ENCODE measurements at places on chromosomes 5 and 9.

GRCh38 chr9:93897075-93897970 lies 57.8 kb downstream of the BARX1 start:
- peak; percentile 48 for DNase-seq

DNA sequence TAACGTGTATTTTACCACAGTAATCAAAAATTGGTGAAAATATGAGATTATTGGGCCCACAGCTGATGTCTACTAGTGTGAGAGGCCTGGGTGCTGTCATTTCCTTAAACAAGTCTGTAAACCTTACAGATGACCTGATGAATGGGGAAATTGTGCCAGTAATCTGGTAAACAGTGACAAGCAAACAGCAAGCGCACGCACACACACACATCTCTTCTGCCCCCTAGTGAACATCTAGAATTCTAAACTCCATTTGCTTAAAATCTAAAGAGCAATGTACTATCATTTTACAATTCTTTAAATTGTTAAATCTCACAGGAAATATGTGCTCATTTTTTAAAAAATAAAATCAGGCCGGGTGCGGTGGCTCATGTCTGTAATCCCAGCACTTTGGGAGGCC lies 7.5 kb upstream of the RAPGEF1 start:
- no peak for DNase-seq

DNA sequence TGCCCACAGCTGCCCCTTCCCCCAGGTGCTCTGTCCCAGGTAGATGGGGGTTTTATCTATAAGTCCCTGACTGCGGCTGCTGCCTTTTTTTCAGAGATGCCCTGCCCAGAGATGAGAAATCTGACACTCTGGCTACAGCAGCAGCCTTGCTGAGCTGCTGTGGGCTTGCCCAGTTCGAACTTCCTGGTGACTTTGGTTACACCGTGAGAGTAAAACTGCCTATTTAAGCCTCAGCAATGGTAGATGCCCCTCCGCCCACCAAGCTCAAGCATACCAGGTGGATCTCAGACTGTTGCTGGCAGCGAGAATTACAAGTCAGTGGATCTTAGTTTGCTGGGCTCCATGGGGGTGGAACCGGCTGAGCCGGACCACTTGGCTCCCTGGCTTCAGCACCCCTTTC lies 56.8 kb downstream of the MINAR2 start:
- no peak for DNase-seq

- no peak for DNase-seq
Measured at GRCh38 chr9:126156898-126157297, 169.7 kb upstream of the MVB12B start.

- DNase-seq = no peak
Measured at GRCh38 chr5:115626445-115626823, 598 bp upstream of the TMED7 start.

DNA sequence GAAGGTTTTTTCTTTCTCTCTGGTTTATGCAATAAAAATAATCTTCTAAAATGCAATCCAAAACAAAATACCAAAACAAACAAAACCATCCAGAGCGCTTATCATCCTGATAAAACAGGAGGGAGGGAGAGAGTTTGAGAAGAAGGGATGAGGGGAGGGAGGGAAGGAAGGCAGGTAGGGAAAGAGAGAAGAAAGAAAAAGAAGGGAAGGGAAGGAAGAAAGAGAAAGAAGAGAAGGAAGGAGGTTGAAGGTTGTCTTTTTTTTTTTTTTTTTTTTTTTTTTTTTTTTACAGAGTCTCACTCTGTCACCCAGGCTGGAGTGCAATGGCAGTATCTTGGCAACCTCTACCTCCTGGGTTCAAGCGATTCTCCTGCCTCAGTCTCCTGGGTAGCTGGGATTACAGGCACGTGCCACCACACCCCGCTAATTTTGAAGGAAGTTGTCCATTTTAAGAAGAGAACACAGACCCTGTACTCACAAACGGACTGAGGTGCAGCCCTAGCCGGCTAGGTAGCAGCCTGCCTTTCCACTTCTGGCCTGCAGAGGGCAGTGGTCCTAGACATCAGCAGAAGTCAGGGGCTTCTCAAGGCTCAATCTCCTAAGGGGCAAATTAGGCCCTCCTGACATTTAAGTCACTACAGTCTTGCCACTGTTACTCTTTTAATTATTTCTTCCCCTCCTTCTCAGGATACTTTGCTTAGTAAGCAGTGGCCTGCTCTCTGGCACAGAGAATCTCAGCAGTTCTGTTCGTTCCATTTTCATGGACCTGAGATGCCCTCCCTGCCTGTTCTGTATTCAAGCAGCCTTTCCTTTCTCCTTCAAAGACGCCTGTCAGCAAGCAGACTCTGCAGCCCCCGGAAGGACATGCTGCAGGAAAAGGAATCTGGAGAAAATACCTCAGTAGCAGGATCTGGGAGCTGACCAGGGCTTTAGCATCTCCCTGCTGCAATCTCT lies 76.4 kb downstream of the EPB41L4B start:
- DNase-seq = peak; percentile 75

DNA sequence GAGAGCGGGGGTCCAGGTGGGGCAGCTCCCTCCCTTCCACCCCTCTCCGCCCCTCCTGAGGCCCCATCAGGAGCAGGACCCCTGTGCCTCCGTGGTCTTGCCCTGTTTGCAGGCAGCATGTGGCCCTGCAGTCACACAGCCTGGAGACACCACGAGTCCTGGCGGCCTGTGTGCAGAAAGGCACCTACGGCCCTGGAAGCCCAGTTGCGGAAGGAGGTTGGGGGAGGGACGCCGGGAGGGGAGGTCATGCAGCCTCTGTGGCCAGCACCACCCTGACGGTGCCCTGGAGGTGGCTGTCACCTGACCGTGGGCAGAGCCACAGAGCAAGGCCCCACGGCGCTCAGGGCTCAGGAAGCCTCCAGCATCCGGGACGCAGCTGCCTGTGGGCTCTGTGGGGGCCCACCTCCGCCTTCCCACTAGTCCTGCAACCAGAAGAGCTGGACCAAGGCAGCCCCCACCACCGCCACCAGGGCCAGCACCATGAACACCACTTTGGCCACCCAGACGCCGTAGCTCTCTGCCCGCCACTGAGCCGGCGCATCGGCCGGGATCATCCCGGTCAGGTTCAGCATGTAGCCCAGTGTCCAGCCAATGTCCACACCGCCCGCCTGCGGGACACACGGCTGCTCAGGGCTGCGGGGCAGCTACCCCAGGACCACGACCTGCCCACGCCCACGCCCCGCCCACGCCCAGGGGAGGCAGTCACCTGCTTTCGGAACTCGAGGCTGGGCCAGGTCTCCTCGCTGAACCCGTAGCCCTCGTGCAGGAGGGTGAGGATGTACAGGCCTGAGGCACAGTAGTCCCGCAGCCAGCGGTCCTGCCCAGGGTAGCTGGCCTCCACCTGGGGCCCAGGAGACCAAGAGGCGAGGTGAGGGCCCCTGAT lies 6.4 kb downstream of the ENTPD8 start:
- no peak for DNase-seq

- DNase-seq = no peak
Measured at GRCh38 chr5:154728939-154729588, 26.1 kb upstream of the LARP1 start.

DNA sequence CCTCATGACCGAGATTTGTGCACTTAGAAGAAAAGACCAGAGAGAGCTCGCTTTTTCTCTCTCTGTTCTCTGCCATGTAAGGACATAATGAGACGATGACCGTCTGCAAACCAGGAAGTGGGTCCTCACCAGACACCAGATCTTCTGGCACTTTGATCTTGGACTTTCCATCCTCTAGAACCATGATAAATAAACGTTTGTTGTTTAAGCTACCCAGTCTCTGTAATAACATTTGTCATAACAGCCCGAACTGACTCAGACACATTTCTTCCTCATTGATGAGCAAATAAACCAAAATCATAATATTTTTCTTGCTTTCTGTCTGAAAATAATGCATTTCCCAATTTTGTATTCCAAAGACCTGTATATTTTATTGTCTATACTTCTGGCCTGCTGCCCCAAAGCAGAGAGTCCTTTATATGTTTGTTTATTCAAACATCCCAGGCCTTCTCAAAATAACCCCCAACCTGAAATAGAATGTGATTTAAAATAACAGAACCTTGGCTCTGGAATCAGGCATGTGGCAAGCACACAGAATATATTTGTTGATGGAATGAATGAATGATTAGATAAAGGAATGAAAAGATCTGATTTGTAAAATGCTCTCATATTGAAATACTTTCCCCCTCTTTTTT lies 396.5 kb downstream of the ADGRV1 start:
- DNase-seq = no peak

DNA sequence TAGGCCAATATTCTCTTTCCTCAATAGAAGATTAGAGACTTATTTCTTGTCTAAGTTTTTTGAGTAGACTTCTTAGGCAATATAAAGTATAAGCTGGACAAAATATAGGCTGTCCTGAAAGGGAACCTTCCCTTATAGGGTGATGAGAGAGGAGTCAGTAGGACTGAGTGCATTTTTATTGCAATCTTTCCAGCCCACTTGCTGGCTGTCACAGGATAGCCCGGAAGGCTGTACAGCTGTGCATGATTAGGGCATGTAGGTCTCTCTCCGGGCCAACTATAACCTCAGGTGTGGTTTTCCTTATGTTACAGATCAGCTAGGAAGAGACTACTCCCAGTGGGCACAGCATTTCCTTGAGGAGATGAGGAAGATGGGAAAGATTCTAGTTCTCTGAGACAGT lies 159.8 kb upstream of the MEF2C start:
- no peak for DNase-seq

DNA sequence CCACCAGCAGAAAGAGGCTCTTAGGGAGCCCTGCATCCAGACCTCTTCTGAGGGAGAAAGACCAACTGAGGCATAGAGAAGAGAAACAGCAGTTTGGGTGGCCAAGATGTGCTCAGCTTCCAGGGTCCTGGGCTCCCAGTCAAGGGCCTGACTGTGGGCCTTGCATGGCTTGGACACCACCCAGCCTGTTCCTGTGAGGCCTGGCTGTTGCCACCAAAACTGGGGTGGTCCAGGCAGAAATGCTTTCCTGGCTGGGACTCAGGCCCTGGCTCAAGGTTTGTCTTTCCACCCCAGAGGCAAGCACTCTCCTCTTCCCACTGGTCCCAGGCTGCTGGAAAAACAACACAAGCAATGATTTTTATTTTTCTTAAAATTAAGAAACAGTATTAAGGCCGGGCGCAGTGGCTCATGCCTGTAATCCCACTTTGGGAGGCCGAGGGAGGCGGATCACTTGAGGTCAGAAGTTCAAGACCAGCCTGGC lies 13.3 kb downstream of the MYOZ3 start:
- peak; percentile 87 for DNase-seq

- no peak for DNase-seq
Measured at GRCh38 chr9:33992632-33993031, 56.1 kb downstream of the UBAP2 start.

- no peak for DNase-seq
Measured at GRCh38 chr9:15915711-15916110, 362.9 kb downstream of the CCDC171 start.

- DNase-seq = no peak
Measured at GRCh38 chr5:14414656-14415023, 167.0 kb upstream of the OTULINL start.

DNA sequence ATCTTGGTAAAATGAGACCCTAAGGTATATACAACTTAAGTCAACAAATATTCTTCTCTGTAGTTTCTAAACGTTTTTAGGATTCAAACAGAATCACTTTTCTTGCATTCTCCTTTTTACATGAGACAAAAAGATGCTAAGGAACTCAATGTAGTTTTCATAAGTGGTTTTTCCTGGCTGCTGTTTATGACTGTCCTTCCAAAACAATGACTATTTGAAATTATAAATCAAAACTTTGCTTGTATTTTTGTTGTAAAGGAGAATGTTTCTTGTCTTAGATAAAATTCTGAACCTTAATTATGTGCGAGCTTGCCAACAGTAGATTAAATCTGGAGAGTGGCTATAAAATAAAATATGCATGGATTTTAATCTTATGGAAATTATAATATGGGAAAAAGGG lies 53.8 kb downstream of the GRIN3A start:
- no peak for DNase-seq

DNA sequence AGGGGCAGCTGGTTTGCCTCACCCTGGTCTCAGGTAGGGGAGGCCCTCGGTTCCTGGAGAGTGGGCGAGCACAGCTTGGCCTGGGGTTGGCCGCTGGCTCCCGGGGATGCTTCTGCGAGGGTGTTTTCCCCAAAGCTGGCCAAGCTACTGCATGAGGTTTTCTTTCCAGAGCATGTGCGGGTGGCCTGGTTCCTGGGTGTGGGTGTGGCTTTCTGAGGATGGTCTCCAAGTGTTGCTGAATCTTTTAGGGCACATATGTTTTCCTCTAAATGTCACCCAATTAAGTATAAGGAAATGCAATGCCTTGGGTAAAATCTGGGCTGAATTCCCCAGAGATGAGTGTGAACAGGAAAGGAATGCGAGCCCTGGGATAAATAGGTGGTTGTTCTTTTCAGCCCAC lies 115.8 kb upstream of the ICE1 start:
- no peak for DNase-seq

- DNase-seq = no peak
Measured at GRCh38 chr9:125380406-125380805, 118.8 kb downstream of the GAPVD1 start.

GRCh38 chr9:80890124-80890523 lies 799.2 kb downstream of the TLE1 start:
- no peak for DNase-seq

- no peak for DNase-seq
Measured at GRCh38 chr9:70093944-70094343, 50.3 kb downstream of the MAMDC2 start.

- no peak for DNase-seq
Measured at GRCh38 chr5:14190194-14191164, 47.3 kb downstream of the TRIO start.

GRCh38 chr5:78606241-78606640 lies 42.3 kb downstream of the LHFPL2 start:
- DNase-seq = no peak

DNA sequence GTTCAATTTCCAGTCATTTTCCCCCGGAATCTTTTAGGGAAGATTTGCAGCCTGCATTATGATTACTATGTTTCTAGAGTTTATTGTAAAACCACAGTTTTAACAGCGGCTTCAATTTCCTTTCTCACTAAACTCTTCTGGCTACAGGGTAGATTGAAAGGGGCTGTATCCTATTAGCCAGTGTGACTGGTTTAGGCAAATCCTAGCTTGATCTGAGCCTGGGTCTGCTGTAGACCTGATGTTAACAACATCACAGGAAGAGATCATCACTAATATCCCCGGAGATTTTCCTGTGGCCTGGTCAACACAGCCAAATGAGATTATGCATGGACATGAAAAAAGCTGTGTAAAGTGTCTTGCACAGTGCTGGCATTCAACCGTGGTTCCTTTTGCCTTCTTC lies 33.4 kb downstream of the STOM start:
- DNase-seq = no peak

DNA sequence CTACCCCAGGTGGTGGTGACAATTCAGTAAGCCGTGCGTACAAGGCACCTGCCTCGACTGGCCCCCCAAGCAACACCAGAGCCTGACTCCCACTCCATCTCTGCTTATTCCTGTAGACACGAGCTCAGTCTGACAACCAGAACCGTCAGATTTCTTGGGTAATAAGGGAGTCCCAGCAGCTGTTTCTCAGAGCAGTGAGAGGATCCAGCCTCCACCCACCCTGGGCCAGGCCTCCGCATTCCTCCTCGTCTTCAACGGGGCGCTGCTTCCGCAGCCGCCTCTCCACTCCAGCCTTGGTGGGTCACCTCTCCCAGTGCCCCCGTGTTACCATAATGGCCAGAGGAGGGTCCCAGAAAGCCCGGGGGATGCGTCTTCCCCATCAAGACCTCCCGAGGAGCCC lies 27.7 kb upstream of the GFPT2 start:
- DNase-seq = no peak

- DNase-seq = no peak
Measured at GRCh38 chr9:101062686-101063085, 34.2 kb downstream of the PLPPR1 start.

- no peak for DNase-seq
Measured at GRCh38 chr5:57012511-57012910, 60.6 kb upstream of the MIER3 start.

Data from tibial artery (tissue), 4 donors.